Aorta (tissue), 5 donors: ENCODE measurements at places on chromosomes 1 and 21. TPM values are rescaled to one million over a fixed set of nuclear protein-coding genes. Genes with fewer than 3 reads are reported as not detected.

Gene GIPC2
- total RNA-seq, result 7.4 TPM

Gene MCM3AP
- 73.0 TPM for total RNA-seq

Gene OR10R2
- not detected for total RNA-seq

Gene KLF17
- total RNA-seq, result 0.16 TPM

Gene TIE1
- total RNA-seq, result 41.0 TPM

Gene OVAAL
- total RNA-seq, result not detected

Gene C1orf94
- not detected for total RNA-seq

Gene NHLH1
- total RNA-seq, result 0.13 TPM
